Peyer's patch (tissue), 4 donors: ENCODE measurements at places on chromosomes 2 and 18. TPM values are rescaled to one million over a fixed set of nuclear protein-coding genes. Genes with fewer than 3 reads are reported as not detected.
A peak's percentile ranks its signal among the peaks of the same experiment; 100 is the strongest.

GRCh38 chr2:1591978-1592907 is 152.1 kb downstream of the PXDN start:
- DNase-seq, result peak; percentile 62
- no peaks in the 10 kb centered on the region for H3K4me1 ChIP-seq
- H3K27ac ChIP-seq, result no peak overlapping the region
- H3K36me3 ChIP-seq, result no peaks in the 10 kb centered on the region
- no peak overlapping the region for H3K4me3 ChIP-seq

The NYAP2 gene
- not detected for total RNA-seq

The TLX2 gene
- total RNA-seq, result not detected

GRCh38 chr18:75253784-75254183 is 43.2 kb downstream of the TSHZ1 start:
- H3K27ac ChIP-seq, result no peak overlapping the region
- DNase-seq, result no peak
- no peaks in the 10 kb centered on the region for H3K27me3 ChIP-seq
- H3K4me3 ChIP-seq, result no peak overlapping the region

GRCh38 chr2:239204876-239205468 is 195.8 kb downstream of the HDAC4 start:
- no peak overlapping the region for H3K27ac ChIP-seq
- no peaks in the 10 kb centered on the region for H3K36me3 ChIP-seq
- no peaks in the 10 kb centered on the region for H3K4me1 ChIP-seq
- no peaks in the 10 kb centered on the region for H3K27me3 ChIP-seq
- no peak overlapping the region for H3K4me3 ChIP-seq

- H3K4me1 ChIP-seq, result no peaks in the 10 kb centered on the region
- H3K27me3 ChIP-seq, result no peaks in the 10 kb centered on the region
- H3K4me3 ChIP-seq, result no peak overlapping the region
- DNase-seq, result no peak
- H3K36me3 ChIP-seq, result no peaks in the 10 kb centered on the region
These were observed 24.1 kb upstream of the KANSL1L start for GRCh38 chr2:210195101-210195852.

DNA sequence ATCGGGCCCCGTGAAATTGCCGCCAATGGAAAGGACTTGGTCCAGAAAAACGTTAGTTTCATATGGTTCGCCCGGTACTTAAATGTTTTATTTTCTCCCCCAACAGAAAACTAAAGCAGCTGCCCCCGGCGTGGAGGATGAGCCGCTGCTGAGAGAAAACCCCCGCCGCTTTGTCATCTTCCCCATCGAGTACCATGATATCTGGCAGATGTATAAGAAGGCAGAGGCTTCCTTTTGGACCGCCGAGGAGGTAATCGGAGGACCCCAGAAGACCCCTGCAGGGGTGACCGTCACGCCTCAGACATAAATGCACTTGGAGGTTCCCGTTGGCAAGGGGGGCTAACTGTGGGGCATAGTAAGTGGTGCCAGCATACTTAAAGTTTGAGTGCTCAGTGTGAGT is 742 bp downstream of the RRM2 start:
- no peaks in the 10 kb centered on the region for H3K27me3 ChIP-seq
- H3K4me1 ChIP-seq, result peaks cover 2% of the 10 kb centered on the region
- DNase-seq, result no peak
- H3K4me3 ChIP-seq, result peak overlapping the region; percentile 71
- H3K36me3 ChIP-seq, result no peaks in the 10 kb centered on the region

GRCh38 chr2:133667085-133667484 is 98.8 kb upstream of the NCKAP5 start:
- no peaks in the 10 kb centered on the region for H3K36me3 ChIP-seq
- no peak overlapping the region for H3K4me3 ChIP-seq
- H3K27me3 ChIP-seq, result no peaks in the 10 kb centered on the region
- no peaks in the 10 kb centered on the region for H3K4me1 ChIP-seq
- H3K27ac ChIP-seq, result no peak overlapping the region
- no peak for DNase-seq

The CACNB4 gene
- 1.1 TPM for total RNA-seq

The C2orf80 gene
- total RNA-seq, result not detected

- no peak for DNase-seq
- no peaks in the 10 kb centered on the region for H3K4me1 ChIP-seq
- H3K36me3 ChIP-seq, result no peaks in the 10 kb centered on the region
- H3K27me3 ChIP-seq, result no peaks in the 10 kb centered on the region
These were observed 79.3 kb upstream of the CD28 start for GRCh38 chr2:203626952-203627681.

GRCh38 chr2:78967294-78967693 is 58.2 kb upstream of the REG3G start:
- peak; percentile 57 for DNase-seq
- no peaks in the 10 kb centered on the region for H3K36me3 ChIP-seq
- no peaks in the 10 kb centered on the region for H3K4me1 ChIP-seq
- no peak overlapping the region for H3K27ac ChIP-seq
- H3K27me3 ChIP-seq, result no peaks in the 10 kb centered on the region

GRCh38 chr2:7661502-7661901 is 744.3 kb downstream of the RNF144A start:
- no peak for DNase-seq
- H3K36me3 ChIP-seq, result no peaks in the 10 kb centered on the region
- H3K27ac ChIP-seq, result no peak overlapping the region
- H3K4me3 ChIP-seq, result no peak overlapping the region
- no peaks in the 10 kb centered on the region for H3K27me3 ChIP-seq
- no peaks in the 10 kb centered on the region for H3K4me1 ChIP-seq

DNA sequence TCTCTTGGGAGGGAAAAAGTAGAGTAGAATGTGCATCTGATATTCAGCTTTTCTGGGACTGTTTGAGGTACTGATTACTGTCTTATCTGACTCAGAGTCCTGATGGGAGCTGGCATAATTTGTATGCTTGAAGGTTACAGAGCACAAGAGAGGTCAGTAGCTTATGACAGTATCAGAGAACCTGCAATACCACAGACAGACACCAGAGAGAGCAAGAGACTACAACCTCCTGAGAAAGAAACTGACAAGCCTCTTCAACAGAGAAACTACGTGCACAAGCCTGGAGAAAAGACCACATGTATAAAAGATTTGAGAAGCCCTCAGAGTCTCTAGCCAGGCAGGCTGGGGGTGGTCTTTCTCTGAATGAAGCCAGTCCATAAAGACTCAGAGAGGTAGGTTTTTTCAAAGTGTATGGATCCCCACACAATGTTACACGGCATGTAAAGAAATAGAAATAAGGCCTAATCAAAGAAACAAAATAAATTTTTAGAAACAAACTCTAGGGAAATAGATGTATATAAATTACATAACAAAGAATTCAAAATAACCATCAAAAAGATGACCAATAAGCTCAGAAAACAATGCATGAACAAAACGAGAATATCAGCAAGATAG is 568.3 kb downstream of the LRRTM4 start:
- peak; percentile 45 for DNase-seq
- no peaks in the 10 kb centered on the region for H3K4me1 ChIP-seq
- H3K36me3 ChIP-seq, result no peaks in the 10 kb centered on the region
- H3K4me3 ChIP-seq, result no peak overlapping the region

DNA sequence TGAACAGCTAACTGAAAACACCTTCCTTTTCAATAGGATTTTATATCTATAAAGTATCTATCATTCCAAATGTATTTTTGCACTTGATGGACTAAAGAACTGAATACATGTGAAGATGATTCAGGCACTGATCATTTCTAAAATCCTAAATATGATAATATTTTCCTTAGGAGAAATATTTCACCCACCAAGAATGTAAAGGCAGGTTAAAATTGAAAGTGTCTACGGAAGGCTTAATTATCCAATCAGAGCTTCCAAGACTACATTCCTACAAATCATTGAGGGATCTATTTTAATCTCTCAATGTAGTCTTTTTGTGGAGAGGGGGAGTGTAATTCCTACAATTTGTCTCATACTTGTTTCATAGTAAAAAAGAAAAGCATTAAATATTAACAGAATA is 3.6 kb downstream of the GALNT3 start:
- no peaks in the 10 kb centered on the region for H3K27me3 ChIP-seq
- H3K4me1 ChIP-seq, result no peaks in the 10 kb centered on the region
- no peak overlapping the region for H3K4me3 ChIP-seq
- no peaks in the 10 kb centered on the region for H3K36me3 ChIP-seq
